ENCODE measurements at places on chromosomes 2 and 18.

DNA sequence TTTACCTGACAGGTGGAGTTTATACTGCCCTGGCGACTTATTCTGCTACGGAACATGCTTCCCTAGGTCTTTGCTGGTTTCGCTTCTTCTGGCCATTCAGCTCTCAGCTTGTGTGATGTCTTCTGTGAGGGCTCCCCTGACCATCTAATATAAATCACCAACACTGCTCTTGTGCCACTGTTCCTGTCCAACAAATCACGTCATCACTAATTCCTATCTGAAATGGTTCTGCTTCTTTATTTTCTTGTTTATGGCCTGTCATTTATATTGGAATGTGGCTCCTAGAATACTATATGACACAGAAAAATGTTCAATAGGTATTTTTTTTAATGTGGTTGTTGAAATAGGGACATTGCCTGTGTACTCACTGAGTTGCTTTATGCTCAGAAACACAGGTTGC is 171.5 kb downstream of the CD8B2 start:
- DNase-seq, result no peak

GRCh38 chr2:130963849-130964793 is 127.4 kb downstream of the ARHGEF4 start:
- no peak for DNase-seq

DNA sequence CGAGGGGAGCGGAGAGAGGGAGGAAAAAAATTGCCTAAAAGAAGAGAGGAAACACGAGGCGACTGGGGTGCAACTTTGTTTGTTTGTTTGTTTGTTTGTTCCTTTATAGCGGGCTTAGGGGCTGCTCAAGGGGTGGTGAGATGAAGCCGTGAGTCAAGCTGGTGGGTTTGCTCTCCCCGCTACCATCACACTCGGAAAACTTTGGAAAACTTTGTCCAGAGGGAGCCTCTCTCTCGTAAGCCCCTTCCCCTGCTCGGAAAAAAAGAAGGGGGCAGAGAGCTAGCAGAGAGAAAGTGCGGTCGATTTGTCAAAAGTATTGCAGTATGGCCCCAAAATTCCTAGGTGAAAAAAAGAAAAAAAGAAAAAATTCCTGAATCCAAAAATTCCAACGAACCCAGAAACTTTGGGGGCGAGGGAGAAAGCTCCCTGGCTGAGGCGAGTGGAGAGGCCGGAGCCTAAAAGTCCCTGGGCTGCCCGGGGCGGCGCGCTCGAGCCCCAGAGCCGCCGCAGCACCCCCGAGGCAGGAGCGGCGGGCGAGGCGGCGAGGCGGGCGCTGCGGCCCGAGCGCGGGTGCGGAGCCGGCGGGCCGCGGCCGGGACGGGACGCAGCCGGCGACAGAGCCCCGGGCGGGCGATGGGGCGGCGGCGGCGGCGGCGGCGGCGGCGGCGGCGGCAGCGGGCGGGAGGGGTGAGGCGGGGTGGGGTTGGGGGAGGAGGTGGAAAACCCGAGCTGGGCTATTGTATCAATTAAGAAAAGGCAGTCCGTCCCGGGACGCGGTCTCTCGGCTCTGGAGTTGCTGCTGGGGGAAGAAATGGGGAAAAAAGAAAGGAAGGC is 558 bp upstream of the CYP26B1 start:
- no peak for DNase-seq

- no peak for DNase-seq
Observed at GRCh38 chr2:9238591-9239326, 32.1 kb downstream of the ASAP2 start.

DNA sequence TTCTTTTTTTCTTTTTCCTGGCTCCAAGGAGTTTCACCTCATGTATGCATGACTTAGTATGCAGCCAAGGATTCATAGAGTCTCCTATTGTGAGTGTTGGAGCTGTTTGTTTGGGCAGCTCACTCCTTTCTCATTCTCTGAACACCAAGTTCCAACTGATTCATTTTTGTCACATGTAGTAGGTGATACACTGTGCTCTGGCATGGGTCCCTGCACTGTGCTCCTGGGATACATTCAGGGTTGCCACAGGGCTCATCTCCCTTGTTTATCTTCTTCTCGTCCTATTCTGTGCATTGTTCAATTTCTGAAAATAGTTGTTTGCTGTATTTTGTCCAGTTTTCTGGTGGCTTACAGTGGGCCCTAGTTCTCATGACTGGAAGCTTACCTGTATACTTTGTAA is 96.8 kb downstream of the ZNF407 start:
- no peak for DNase-seq

DNA sequence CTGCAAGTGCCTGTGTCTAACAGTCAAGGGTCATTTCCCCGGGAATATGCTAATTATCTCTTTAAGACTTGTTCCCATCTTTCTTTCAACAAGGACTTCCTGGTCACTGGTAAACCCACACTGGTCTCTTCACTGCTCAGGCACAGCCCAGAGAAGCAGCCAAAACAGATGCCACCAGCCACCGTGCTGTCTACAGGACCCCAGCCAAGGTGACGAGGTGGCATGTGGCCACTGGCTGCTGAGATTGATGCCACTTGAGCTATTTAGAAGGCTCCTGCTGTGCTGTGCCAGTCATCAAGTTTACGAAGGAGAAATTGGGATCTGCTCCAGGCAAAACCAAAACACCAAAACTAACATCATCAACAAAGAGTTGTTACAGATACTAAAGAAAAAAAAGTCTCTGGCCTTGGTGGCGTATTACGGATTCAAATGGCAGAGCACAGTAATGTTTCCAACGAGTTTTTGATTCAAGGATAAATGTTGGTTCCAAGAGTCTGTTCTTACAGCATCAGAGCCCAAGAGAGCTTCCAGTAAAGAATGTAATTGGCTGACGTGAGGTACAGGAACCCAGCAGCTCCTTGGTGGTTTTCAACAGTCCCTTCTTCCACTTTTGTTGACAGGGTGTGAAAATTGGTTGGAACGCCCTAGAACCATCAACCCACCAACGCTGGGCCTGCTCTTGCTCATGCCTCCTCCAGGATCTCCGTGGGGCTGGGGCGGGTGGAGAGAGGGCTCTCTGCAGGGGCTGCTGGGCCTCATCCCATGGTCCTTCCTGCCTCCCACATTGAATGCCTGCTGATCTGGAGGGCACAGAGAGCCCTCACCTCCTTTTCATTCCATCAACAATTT is 63.7 kb upstream of the ZCCHC2 start:
- no peak for DNase-seq

All from tibial artery (tissue), 4 donors.